ENCODE measurements at places on chromosomes 1 and 21. TPM values are rescaled to one million over a fixed set of nuclear protein-coding genes. Genes with fewer than 3 reads are reported as not detected.
A peak's percentile ranks its signal among the peaks of the same experiment; 100 is the strongest.

GRCh38 chr1:54480525-54480848, 67.5 kb upstream of the ACOT11 start:
- DNase-seq = no peak

- DNase-seq = no peak
These were observed 16.1 kb upstream of the IFFO2 start for GRCh38 chr1:18972531-18972930.

- DNase-seq = no peak
These were observed 13.5 kb upstream of the OR2G2 start for GRCh38 chr1:247574664-247575063.

GRCh38 chr1:24540051-24540905, 15.6 kb upstream of the NCMAP start:
- no peak for DNase-seq

- DNase-seq = no peak
These were observed 29.7 kb upstream of the GRIK3 start for GRCh38 chr1:37064039-37064438.

Gene COL16A1
- polyA plus RNA-seq = 111 TPM

DNA sequence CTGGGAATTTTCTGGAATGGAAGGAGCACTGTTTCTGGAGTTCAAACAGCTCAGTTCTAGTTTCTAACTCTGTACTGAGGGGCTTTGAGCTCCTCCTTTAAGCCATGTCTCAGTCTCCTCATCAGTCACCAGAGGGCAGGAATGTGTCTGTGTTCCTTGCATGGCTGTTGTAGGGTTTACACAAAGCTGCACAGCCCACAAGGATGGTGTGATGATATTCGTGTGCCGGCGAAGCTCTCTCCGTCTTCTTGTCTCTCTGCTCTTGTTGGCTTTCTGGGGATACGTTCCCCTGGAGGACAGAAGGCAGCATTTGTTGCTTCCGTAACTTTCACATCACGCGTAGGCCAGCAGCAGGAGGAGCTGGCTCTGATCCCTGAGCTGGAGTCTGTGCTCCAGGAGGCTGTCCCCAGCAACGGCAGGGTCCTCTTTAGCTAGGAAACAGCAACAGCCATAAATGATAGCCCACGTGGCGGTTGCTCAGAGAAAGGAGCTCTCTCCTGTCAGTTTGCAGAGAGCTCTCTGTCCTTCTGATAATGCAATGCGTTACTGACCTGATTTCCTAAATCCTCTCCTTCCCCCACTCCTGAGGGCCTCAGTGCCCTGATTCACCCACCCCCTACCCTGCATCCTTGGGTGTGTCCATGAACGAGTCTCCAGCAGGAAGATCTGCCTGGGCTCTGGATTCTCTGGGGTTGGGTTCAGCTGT, 189.2 kb upstream of the VAMP3 start:
- peak; percentile 13 for DNase-seq

DNA sequence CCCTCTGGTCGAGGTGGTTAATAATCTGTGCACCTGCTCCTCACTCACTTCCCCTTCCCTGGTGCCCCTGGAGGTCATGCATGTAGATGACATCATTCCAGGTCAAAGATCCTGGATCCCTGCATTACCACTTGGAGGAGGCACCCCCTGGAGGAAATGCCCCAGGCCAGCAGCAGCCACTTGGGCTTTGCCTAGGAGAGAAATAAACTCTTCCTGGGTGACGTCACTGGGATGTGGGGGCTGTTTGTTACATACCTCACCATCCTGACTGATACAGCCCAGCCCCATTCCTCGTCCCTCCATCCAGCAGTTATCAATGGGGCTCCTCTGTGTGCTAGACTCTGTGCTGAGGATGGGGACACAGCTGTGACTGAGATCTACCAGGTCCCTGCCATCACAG, 433.6 kb downstream of the PTPRU start:
- DNase-seq = no peak

DNA sequence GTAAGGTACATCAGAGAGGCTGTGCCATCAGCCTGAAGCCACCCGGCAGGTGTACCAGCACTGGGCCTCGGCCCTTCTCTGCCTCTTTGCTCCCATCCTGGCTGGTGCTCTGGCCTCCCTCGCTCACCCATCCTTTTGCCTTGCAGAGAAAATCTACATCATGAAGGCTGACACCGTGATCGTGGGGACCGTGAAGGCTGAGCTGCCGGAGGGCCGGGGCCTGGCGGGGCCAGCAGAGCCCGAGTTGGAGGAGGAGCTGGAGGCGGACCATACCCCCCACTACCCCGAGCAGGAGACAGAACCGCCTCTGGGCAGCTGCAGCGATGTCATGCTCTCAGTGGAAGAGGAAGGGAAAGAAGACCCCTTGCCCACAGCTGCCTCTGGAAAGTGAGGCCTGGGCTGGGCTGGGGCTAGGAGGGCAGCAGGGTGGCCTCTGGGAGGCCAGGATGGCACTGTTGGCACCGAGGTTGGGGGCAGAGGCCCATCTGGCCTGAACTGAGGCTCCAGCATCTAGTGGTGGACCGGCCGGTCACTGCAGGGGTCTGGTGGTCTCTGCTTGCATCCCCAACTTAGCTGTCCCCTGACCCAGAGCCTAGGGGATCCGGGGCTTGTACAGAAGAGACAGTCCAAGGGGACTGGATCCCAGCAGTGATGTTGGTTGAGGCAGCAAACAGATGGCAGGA, 24.5 kb upstream of the TNFRSF1B start:
- no peak for DNase-seq

DNA sequence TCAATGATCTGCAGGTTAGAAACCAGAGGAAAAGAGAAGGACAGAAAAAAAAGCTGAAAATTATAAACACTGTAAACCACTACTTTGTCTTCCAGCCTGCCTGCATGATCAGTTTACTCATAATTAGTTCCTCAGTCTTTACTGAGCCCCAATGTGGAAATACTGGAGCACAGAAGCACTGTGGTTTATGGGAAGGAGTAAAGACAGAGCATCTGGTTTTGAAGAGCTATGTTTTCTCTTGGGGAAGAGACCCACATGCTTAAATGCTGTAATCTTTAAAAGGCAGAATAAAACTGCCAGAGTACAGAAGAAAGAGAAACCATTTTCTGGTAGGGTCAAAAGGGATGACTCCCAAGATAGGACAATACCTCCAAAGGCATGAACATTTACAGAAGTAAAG, 159.0 kb upstream of the ZNHIT6 start:
- no peak for DNase-seq

Gene SH2D5
- polyA plus RNA-seq = 0.21 TPM

Gene HES4
- polyA plus RNA-seq = 10.0 TPM

DNA sequence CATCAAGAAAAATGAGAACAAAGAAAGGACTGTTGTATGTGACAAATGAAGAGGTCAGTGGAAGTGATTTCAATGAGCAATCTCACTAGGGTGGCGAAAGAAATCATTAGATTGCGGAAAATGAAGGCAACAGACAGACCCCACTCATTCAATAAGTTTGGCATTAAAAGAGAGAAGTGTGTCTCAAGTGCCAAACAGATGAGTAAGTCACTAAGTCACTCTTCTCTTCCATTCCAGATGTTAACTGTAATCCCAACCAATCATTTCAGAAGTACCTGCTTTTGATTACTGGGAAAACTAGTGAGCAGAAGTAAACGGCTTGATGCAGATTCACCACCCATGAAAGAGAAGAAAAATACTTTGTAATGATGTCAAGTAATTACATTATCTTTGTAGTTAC, 144.3 kb upstream of the PRMT6 start:
- DNase-seq = no peak

- peak; percentile 34 for DNase-seq
These were observed 3.0 kb downstream of the EPS8L3 start for GRCh38 chr1:109760581-109761226.

Gene CR2
- 0.10 TPM for polyA plus RNA-seq

Gene GFI1
- 0.48 TPM for polyA plus RNA-seq

DNA sequence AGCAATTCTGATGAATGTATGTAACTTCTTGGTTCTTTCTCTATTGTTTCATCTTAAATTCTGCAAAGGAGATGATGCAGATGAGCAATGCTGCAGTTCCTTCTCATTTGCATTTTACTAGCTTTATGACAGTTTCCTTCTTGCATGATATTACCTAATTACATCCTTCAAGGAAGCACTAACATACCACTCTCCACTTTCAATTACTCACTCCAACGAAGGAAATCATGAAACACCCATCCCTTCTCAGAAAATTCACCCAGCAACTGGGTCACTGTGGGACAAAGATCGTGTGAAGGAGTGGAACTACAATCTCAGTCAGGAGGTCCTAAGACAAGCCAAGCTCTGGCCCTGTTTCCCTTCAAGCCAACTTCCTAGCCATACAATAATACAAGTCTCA, 142.3 kb downstream of the CHD1L start:
- no peak for DNase-seq

Data from left lung (tissue), 14 donors.